ENCODE measurements at places on chromosomes 3 and 15.

- DNase-seq: peak; percentile 90
Measured at GRCh38 chr15:68875377-68876116, 54.8 kb upstream of the SPESP1 start.

DNA sequence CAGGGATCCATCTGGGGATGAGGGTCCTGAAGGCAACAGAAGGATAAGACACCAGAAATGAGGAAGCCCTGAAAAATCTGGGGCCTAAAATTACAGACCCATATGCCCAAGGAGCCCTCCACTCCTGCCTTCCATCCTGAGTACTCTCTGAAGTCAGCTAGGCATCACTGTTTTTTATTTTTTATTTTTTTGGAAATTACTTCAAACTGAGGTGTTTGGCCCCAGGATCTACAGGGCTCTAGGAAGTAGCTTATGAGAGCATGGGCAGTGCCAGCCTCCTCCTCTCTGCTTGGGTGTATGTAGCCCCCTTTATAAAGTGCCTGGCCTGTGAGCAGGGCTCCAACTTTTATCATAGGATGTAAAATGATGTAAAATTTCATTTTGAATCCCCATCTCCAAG, 7.9 kb downstream of the EPB42 start:
- DNase-seq: no peak

DNA sequence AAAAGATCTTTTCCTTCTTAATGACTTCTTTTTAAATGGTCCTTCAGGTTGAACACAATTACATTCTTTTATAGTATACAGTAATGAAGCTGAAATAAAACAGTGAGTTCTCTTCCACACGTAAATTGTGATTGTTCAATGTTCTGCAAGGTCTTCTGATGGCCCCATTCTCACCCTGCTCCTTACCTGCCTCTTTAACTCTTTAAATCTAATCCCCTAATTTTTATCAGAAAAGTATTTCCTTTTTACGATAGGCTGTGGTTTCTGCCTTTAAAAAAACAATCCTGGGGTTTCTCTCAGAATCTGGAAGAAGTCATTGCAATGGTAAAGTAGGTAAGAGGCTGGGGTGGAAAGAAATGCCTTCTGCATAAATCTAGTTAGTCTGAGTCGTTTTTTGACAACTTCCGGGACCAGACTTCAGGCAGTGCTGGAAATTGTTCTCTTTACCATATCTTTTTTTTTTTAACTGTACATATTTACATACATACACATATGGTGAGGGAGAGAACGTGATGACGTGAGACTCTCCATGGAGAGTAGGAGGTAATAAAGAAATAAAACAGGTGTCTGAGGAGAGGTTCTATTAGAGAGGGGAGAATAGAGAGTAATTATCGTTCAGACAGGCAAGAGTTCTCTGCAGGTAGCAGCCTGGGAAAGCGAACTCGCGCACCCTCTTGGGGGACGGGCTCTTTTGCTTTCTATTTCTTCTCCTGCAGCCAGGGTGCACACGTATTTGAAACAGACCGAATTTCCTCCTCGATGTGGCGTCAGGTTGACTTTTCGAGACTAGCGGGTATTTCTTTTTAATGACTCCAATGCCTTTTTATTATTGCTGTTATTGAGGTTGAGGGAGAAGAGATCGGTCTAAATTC, at the start of gene SIDT1:
Gene SIDT1, plus strand, starts transcription at position 730 of the 872 bp plus-strand sequence. CDS start 467 bp downstream, outside the sequence.
- DNase-seq: peak; percentile 72

GRCh38 chr3:37456270-37456708, 281.9 kb upstream of the LRRFIP2 start:
- DNase-seq: no peak

DNA sequence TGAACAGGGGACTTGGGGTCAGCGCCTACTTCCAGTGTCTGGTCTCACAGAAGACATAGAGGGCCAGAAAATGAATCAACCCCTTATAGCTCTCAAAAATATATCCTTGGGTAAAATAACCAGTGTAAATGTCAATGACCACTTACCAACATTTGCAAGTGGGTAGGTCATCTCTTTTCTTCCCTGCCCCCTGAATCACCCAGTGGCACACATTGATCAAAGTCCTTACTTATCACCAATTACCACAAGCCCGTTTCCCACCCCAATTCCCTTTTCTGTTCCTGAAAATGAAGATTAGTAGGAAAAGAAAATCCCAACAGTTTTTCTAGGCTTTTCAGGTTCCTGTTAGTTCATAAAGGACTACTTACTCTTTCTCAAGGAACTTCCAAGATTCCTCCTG, 70.5 kb upstream of the HEG1 start:
- no peak for DNase-seq

DNA sequence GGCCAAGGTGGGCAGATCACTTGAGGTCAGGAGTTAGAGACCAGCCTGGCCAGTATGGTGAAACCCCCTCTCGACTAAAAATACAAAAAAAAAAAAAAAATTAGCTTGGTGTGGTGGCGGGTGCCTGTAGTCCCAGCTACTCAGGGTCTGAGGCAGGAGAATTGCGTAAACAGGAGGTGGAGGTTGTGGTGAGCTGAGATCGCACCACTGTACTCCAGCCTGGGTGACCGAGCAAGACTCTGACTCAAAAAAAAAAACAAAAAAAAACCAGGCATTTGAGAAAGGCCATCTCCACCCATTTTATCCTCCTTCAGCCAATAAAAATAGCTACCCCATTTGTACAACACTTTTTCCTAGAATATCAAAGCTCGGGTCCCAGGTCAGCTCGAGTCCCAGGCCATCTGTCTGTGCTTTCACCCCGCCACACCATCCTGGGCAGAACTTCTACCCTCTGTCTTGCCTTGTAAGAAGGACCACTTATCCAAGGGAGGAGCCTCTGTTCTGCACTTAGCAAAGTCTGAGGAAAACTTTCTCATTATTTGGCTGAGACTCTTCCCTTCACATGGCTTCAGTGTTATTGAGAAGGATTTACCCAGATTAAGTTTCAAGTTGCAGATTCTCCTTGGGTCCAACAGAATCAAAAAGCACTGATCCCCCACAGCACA, 99.1 kb downstream of the MESD start:
- DNase-seq: no peak

DNA sequence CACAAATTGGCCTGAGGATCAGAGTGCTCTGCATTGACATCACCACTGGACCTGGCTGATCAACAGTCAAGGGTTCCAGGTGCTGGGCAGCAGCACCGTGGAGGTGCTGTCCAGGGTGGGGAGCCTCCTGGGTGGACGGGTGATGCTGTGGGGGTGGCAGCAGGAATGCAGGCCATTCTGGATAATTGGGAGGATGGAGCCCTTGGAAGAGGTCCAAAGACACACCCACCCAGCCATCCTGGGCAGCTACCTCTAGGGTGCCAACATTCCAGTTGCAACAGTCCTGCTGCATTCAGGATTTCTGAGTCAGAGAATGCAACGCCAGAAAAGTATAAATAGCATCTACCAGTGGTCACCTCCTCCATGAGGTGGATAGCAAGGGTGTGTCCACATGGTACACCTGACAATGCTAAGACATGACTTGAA, 26.8 kb downstream of the STARD5 start:
- no peak for DNase-seq

DNA sequence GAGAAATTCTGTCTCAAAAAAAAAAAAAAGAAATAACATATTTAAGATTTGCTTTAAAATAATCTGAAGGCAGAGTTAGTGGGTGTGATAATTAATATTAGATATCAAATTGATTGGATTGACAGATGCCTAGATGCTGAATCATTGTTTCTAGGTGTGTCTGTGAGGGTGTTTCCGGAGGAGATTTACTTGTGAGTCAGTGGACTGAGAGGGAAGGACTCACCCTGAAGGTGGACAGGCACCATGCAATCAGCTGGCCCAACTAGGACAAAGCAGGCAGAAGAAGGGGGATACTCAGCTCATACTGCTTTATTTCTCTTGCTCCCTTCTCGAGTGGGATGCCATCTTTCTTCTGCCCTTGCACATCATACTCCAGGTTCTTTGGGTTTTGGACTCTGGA, 16.7 kb upstream of the RPL24 start:
- no peak for DNase-seq

DNA sequence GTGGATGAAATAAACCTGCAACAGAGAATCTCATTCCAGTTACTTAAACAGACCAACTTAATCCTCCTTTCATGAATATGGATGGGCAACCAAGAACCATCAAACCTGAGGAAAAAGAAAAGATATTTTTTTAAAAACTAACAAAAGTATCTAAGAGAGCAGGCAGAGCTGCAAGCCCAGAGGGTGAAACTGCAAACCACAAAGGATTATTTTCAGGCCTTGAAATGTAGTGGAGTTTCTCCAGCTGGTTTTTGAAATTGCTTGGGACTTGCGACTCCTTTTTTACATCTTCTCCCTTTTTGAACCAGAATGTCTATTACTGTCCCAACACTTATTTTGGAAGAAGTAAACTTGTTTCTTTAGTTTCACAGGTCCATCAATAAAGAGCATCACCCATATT, 87.4 kb downstream of the STAG1 start:
- no peak for DNase-seq

- DNase-seq: no peak
Measured at GRCh38 chr3:167864552-167864874, 129.0 kb downstream of the SERPINI1 start.

GRCh38 chr3:180530276-180530675, 71.7 kb upstream of the TTC14 start:
- no peak for DNase-seq

DNA sequence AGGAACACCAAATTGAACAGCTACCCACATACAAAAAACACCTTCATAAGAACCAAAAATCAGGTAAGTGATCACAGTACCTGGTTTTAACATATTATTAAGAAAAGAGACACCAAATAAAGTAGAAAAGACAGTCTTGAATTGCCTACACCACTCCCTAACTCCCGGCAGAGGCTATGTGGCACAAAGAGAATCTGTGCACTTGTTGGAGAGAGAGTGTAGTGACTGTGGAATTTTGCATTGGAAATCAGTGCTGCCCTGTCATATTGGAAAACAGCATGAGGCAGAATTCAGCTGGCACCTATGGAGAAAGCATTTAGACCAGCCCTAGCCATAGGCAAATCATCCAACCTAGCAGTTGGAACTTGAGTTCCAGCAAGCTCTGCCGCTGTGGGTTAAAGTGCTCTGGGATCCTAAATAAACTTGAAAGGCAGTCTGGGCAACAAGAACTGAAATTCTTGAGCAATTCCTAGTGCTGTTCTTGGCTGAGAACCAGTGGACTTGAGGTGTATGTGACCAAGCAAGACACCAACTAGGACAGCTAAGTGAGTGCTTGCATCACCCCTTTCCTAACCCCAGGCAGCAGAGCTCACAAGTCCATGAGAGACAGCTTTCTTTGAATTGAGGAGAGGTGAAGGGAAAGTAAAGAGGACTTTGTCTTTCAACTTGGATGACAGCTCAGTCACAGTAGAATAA, 969.6 kb upstream of the ALCAM start:
- no peak for DNase-seq

- no peak for DNase-seq
Measured at GRCh38 chr3:9703736-9704346, at the start of gene CPNE9. TSS of gene CPNE9 (plus strand) at chr3:9703833. CDS start at chr3:9703997, 164 bp downstream.

DNA sequence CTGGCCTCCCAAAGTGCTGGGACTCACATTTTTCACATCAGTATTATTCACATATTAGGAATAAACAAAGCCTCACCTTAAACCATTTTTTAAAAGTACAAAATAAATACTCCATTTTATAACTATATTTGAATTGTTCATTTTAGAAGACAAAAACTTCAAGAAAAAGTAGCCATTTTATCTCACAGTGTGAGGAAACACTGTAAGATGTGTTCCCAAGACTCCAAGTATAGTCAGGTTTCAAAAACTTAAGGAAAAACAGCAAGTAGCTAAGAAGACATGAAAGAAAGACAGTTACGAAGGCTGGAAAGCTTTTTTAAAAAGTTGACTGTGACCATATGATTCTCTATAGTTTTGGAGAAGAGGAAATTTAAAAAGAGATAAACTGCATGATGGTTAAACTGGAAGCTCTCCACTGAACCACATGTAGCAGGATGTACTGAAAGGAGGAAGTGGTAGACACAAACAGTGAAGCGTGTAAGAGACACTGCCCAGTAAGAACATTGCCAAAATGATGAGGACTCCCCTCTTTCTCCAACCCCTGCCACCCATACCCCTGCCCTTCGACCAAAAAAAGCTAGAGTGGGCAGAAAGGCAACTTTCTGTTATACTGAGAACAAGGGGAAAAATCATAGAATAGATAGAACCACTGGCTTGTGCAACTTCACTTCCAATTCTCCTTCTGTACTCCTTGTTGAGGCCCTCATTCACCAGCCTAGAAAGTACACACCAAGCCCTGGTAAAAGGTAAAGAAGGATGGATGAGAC, 6.2 kb upstream of the TMF1 start:
- no peak for DNase-seq

DNA sequence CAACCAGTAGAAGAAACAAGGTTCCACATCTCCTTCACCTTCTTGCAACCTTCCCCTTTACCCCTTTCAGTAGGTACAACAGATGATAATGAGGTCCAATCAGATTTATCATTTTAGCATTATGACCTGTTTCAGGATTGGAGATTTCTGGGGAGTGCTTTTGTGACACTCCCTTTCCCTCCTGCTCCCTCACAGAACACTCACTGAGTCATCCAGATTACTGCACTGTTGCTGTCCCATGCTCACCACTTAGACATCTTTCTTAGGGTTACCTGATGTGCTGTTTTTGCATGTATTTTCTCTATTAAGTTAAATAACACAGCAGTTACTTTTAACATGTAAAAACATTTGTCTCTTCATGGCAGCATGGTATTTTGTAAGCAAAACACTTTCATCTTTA, 118.5 kb downstream of the MFSD1 start:
- DNase-seq: no peak

- DNase-seq: no peak
Measured at GRCh38 chr3:130705501-130705900, 41.1 kb downstream of the PIK3R4 start.

- DNase-seq: no peak
Measured at GRCh38 chr3:123295901-123296250, 94.1 kb downstream of the SEC22A start.

DNA sequence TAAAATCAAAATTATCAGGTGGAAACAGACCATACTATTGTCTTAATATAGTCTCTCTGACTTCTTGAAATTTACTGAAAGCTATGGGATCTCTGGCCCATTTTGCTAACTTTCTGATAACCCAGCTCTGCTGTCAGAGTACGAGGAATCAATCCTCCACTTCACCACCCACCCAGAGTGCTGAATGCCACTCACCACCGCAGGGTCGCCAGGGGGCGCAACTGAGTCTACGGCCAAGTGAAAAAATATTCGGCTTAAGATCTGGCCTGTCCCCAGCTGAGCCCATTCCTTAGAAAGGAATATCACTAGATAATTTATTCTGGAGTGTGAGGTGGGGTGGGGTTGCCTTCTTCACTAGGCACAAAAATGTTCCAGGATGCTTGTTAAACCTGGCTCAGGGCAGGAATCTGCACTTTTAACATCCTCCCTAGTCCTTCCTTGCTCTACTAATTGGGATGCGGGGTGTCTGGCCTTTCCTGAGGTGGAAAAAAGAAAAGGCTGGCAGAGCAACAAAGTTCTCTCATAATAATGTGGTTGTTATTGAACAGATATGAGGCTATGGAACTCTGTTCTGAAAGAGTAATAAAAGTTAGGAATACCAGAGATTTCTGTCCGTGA, 520.6 kb downstream of the MFSD1 start:
- no peak for DNase-seq

GRCh38 chr15:67158367-67158766, 93.0 kb downstream of the SMAD3 start:
- DNase-seq: no peak

GRCh38 chr15:82810890-82811426, 1.5 kb downstream of the WHAMM start:
- peak; percentile 55 for DNase-seq

Data from activated naive CD4-positive, alpha-beta T cell treated with Interleukin-2 at 50 U/mL for 16 hours (primary cell).